ENCODE measurements at places on chromosomes 2 and 18.

- DNase-seq = no peak
These were observed 181.7 kb upstream of the COPS8 start for GRCh38 chr2:236903978-236904377.

DNA sequence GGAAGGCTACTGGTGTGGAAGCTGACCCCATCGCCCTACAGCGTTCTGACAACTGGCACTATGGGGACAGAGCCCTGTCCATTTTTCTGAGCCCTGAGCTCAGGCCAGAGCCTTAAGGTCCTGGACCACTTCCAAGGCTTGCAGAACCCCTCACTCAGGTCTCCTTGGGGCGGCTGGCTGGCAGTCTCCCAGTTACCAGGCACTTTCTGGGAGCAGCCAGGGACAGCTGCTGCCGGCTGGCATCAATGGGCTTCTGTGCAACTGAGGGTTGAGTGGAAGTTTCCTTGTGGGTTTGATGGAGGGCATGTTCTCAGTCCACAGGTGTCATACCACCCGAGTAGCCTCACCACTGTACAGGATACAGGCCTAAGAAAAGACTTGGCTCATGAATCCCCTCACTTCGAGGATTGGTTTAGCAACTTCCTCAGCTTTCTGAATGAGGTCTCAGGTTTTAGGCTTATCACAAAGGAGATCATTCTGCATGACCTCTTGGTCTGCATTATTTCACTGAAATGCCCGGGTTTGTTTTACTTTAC, 27.4 kb upstream of the WIPF1 start:
- DNase-seq = no peak

- DNase-seq = no peak
These were observed 62.0 kb downstream of the GPR39 start for GRCh38 chr2:132478461-132479105.

GRCh38 chr18:36843784-36844183, 14.9 kb downstream of the KIAA1328 start:
- no peak for DNase-seq

DNA sequence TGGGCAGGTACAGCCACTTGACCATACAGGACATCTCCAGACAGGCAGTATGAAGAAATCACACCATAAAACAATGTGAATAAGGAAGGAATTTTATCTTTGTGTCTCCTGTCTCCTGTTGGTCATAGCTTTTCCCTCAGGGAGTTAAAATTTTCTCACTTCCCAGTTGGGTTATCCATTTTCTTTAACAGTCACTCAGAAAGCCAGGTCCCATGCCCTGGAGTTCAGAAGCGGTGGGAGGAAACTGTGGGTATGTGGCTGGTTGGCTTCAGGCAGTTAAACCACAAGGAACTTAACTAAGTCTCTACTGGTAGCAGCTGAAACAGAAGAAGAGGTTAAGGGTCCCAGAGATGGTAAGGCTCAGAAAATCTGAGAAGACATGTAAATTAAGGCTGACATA, 6.5 kb upstream of the SMAD2 start:
- DNase-seq = no peak
